ENCODE measurements at places on chromosomes 2 and 18.

DNA sequence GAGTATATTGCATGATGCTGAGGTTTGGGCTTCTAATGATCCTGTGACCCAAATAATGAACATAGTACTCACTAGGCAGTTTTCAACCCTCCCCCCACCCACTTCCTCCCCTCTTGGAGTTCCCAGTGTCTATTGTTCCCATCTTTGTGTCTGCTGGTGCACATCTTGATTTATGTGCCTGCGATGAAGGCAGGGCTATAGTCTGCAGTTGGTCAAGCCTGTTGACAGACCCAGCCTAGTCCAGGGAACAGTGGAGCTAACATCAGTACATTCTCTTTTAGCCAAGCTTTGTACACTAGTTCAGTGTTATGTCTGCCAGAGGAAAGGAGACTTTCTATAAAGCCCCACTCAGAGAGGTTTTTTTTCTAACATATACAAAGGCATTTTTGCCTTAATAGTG is 287.6 kb downstream of the CPS1 start:
- DNase-seq: no peak

- no peak for DNase-seq
These were observed 242.3 kb downstream of the LRRTM1 start for GRCh38 chr2:80062298-80062697.

DNA sequence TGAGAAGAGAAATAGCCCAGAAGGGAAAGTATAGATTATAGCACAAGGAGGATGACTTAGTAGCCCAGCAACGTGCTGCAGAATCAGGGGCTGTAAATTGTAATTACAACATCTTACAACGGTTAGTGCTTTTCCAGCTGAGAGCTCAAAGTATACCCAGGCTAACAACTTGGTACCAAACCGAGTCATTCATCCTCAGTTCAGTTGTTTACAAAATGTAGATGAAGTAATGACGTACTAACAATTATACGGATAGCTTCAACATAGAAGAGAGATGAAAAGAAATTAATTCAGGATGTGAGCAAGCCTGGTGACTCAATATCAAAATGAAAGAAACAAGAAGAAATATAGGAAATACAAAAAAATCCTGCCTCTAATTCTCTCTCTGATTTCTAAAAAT is 99.2 kb downstream of the DYNAP start:
- DNase-seq: no peak

GRCh38 chr2:40432921-40433483 is 18.9 kb downstream of the SLC8A1 start:
- DNase-seq: no peak

- DNase-seq: no peak
These were observed 601.5 kb upstream of the GCFC2 start for GRCh38 chr2:76312236-76312635.

DNA sequence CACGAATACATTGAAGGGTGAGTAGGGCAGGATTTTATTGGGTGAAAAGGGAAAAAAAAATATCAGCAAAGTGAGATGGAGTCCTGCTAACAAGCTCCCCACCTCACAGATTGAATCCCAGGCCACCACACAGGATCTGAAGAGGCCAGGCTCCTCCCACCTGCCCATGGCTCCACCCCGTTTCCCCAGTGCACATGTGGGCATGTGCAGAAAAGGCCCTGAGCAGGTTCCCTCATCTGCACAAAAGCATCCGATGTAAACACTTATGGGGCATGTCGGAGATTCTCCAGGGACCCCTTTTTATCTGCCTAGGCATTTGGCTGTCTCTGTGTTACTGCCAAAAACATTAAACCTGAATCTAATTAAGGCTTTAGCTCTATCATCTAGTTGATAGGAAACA is 35.2 kb downstream of the SKA1 start:
- no peak for DNase-seq

DNA sequence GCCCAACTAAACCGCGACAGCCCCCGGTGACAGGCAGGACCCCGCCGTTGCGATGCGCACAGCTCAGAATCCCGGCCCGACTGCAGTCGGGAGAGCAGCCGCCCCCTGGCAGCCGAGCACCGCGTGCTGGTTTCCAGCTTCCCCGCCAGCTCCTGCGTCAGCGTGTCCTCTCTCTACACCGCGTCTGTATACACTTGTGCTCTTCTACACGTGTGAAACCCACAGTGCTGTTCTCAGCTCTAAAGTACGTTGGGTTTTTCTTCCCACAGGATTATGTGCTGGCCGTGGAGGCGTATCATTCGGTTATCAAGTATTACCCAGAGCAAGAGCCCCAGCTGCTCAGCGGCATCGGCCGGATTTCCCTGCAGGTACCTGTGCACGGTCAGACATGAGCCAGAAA is 54.0 kb downstream of the ADI1 start:
- no peak for DNase-seq

GRCh38 chr2:45191976-45192375 is 182.7 kb upstream of the SIX2 start:
- no peak for DNase-seq

- no peak for DNase-seq
These were observed 1249.6 kb upstream of the FAM98A start for GRCh38 chr2:34848691-34849090.

- no peak for DNase-seq
These were observed 40.9 kb downstream of the RBBP8 start for GRCh38 chr18:22974001-22974400.

GRCh38 chr2:17051538-17051937 is 385.9 kb upstream of the CYRIA start:
- no peak for DNase-seq

- DNase-seq: no peak
These were observed 76.6 kb upstream of the ZFP36L2 start for GRCh38 chr2:43302961-43303494.

GRCh38 chr18:3170441-3171161 is 49.2 kb downstream of the MYOM1 start:
- no peak for DNase-seq

DNA sequence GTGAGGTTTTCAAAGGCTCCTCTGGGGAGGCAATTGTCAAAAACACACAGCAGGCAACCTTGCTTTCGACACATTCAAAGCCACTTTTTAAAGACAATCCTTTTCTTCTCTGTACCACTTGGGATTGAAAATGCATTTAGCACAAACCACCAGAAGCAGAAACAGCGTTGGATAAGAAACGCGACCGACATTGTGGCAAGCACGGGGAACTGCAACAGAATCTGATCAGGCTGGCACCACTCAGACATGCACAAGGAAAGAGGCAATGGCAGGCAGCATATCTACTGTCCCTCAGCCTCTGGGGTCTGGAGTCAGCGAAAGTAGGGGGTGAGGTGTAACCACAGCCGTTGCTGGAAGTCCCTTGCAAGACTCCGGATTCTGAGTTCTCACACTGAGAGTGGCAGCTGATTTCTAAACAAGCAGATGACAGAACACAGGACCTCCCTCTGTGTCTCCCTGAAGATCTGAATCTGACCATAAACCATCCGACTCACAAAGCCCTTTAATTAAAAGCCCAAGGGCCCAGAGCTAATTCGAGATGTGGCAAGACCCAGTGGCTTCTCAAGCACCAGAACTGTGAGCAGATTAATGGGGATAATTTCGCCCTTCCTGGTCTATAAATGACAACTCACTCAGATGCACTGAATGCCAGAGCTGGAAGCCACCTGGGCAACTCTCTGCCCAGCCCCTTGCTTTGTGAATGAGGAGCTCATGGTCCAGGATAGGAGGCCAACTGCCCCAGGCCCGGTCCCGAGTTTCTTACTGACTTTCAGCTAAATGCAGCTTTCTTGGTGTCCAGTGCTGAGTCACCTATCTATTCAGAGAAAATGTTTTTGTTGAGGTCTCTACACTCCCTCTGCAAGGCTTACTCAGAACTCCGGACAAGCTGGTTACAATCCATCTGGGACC is 29.6 kb downstream of the CYRIA start:
- no peak for DNase-seq

DNA sequence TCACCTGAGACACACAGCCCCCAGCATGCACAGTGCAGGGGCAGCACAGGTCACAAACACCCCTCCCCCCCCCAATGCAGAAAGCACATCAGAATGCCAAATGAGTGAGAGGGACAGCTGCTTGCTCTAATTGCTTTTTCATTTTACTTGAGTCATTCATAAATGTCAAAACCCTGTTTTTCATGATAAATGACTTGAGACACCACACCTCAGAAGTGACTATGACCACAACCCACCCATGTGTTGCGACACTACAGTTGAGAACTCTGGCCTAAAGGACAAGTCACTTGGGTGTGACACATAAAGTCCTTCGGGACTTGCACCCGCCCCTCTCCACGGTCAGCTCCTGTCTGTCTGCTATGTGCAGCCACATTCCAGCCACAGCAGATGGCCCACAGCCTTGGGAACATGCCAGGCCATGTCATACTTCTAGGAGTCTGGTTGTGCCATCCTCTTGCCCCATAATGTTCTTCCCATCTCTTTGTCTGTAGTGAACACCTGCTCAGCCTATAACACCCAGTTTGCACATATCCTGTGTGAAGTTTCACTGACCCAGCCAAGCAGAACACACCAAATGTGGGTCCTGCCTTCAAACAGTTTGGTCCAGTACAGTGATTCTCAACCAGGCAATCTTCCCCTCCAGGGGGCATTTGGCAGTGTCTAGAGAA is 30.2 kb upstream of the RIOK3 start:
- DNase-seq: no peak

DNA sequence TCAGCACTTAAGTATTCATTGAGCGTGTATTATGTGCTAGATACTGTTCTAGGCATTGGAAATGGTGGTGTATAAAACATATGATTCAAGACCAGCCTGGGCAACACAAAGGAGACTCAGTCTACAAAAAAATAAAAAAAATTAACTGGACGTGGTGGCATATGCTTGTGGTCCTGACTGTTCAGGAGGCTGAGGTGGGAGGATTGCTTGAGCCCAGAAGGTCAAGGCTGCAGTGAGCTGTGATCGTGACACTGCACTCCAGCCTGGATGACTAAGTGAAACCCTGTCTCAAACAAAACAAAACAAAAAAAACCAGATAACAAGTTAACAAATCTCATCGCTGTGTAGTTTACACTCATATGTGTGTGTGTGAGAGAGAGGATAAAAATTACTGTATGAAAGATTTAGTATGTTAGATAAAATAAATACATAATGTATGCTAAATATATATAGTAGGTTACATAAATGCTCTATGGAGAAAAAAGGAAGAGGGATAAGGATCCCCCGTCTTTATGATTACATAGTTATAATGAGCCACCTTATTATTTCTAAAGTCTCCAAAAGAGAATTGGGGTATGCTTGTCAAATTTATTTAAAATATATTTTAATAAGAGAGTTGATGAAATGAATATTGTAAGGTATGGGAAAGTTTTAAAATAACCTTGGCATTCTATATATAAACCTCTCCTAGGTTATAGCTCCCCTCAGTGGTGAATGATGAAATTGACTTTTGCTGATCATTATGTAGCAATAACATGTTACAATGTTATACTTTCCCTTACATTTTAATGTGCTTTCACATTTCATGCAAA is 69.2 kb downstream of the EHBP1 start:
- DNase-seq: no peak

GRCh38 chr2:19752500-19752899 is 149.3 kb downstream of the TTC32 start:
- no peak for DNase-seq

DNA sequence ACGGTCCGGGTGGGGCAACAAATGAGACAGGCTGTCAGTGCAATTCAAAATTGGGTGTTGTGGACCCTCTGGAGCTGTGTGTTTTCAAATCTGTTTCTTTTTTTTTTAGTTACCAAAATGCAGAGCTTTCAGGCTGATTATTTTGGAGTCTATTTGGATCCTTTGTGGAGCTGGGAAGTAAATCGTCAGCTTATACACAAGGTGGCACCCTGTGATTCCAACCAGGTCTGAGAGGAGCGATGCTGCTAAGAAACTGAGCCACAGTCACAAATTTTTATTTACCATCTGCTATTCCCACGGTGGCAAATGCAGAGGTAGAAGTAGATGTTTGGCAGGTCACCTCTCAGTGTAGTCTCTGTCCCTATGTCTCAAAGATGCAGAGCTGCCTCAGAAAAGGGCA is 3.8 kb upstream of the EPC2 start:
- no peak for DNase-seq

DNA sequence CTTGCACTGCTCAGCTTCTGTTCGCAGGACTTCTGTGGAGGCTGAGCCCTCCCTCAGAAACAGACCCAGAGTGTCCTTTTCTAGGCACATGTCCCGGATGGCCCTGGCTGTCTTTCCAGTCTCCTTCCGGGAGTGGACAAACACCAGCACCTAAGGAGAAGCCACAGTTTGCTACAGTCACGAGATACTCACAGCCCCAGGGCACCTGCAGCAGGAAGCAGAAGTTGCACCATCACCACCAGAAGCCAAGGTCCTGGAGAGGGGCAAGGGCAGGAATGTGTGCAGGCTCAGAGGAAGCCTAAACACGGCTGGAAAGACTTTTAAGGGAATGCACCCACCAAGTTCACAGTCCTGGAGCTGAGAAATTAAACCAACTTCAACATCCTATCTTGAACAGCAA is 13.6 kb downstream of the SNRNP200 start:
- DNase-seq: no peak

GRCh38 chr2:224922142-224922727 is 120.0 kb downstream of the DOCK10 start:
- no peak for DNase-seq

GRCh38 chr18:78719821-78720220 is 259.8 kb upstream of the SALL3 start:
- no peak for DNase-seq

- DNase-seq: no peak
These were observed 12.4 kb downstream of the LMAN2L start for GRCh38 chr2:96727431-96727830.

GRCh38 chr2:28225473-28226080 is 167.1 kb upstream of the FOSL2 start:
- no peak for DNase-seq

- DNase-seq: no peak
These were observed 170.3 kb downstream of the CAMKMT start for GRCh38 chr2:44532031-44532430.

GRCh38 chr2:32632089-32632488 is 4.2 kb downstream of the TTC27 start:
- peak; percentile 37 for DNase-seq

- DNase-seq: no peak
These were observed 57.4 kb downstream of the RAB31 start for GRCh38 chr18:9765501-9765900.

GRCh38 chr2:65075176-65075575 is 19.0 kb downstream of the CEP68 start:
- DNase-seq: no peak

DNA sequence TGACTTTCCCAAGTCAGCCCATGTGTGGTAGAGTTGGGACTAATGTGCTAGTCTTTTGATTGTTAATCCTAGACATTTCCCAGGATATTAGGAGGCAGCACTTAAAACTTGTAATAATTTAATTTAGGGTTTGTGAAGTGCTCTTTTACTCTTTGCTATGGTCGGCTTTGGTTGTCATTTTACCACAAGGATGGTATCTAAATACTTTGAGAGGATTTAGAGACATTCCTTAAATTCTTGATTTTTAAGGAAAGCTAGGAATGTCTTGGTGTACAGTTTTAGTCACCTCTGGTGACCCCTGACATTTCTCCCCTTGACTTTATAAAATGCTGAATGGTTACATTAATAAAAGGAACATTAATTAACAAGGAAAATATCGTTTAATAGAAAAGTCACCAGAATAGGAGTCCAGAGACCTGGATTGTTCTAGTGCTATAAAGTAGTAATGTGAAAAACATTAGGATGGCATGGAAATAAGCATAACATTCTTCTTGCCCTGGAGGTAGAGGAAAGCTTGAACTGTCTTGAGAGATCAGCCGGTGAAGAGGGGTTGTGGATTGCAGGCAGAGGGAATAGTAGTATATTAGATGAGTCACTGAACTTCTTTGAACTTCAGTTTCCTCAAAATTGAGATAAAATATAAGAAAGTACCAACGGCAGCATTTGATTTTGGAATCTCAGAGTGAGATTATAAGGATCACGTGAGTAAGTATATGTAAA is 209.2 kb downstream of the MCFD2 start:
- no peak for DNase-seq

- no peak for DNase-seq
These were observed 78.1 kb upstream of the ETAA1 start for GRCh38 chr2:67318993-67319481.
